ENCODE measurements at places on chromosomes 2 and 18.

DNA sequence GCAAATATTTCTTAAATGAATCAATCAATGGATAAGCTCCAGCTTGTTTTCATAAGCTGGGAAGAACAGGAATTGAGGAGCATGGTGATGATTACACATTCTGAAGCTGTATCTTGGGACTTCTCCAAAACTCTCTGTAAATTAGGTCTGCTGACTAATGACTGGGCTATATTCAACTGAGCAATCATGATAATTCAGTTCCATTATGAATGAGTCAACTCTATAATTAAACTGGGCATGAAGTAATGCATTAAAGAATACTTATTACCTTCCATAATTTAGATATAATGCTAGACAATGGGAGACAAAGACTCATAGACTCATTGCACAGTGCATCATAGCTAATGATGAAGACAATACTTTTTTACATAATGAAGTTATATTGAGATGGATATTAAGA, 207.4 kb downstream of the CBLN2 start:
- DNase-seq: no peak

DNA sequence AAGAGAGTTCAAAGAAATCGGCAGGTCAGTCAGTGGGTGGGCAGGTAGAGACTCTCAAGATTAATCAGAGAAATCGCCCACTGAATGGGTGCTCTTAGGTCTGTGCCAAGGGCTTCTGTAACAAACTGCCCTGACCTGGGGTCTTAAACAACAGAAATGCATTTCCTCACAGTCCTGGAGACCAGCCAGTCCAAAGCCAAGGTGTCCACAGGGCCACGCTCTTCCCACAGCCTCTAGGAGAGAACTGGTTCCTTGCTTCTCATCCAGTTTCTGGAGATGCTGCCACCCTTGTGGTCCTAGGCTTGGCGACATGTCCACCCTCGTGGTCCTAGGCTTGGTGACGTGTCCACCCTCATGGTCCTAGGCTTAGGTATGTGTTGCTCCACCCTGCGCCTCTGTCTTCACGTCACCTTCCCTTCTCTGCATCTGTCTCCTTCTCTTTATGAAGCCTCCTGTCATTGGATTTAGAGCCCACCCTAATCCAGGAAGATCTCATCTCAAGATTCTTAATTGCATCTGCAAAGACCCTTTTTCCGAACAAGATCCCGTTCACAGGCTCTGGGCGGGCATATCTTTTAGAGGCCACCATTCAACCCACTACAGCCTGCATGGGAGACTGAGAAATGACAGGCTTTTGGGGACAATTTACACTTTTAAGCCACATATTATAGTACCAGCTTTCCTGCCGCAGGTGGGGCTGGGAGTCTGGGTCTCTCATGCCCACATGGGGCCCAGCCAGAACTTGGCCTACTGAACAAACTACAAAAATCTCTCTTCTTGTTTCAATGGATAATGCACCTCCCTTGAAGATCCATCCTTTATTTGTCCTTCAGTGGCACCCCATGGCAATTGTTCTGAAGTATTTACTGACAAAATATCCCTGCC, 161.3 kb downstream of the ASB1 start:
- no peak for DNase-seq

DNA sequence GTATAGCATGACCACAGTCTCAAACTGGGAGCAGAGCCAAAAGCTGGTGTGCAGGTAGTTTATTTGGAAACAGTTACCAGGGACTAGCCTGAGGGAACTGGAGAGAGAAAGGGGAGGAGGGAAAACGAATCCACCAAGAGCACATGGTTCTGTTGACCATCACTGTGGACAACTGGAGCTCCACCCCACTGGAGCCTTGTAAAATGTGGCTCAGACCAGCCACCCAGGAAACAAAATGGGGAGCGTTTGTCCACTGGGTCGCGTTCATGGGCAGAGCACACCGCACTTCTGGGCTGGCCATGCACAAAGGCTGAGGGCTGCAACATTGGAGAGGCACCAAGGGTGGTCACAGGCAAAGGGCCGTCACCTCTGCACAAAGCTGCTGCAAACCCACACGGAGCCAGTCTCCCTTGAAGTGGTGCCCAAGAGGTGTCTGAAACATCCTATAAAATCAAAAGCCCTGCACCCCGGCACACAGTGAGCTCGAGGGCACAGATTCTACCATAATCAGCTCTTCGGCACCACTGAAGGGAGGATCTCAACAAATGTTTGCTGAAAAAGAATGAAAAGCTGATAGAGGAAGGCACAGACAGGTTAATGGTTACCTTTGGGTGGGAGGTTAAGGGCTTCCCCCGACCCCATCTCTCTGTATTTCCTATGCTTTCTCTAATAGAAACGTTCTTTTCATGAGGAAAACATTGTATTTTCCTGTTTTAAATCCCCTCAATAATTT, 192.9 kb downstream of the INHBB start:
- DNase-seq: no peak

DNA sequence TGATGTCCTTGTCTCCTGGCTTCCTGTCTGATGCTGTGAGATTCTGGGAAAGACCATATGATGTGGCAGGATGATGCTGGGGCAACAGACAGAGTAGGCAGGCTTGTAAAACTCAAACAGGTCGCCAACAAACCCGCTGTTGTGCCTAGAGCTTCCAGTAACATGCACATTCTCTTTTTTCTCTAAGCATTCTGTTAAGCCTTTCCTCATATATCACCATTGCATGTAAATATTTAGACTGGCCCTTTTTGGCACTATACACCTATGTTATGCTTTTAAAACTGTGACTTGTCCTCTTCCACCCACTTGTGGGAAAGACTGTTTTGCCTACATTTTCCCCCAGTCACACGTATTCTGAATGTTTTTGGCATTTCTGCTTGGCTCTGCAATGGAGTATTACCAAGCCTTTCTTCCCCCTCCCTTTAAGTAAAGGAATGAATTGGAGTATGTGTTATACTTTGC, 250.4 kb upstream of the TANK start:
- no peak for DNase-seq

DNA sequence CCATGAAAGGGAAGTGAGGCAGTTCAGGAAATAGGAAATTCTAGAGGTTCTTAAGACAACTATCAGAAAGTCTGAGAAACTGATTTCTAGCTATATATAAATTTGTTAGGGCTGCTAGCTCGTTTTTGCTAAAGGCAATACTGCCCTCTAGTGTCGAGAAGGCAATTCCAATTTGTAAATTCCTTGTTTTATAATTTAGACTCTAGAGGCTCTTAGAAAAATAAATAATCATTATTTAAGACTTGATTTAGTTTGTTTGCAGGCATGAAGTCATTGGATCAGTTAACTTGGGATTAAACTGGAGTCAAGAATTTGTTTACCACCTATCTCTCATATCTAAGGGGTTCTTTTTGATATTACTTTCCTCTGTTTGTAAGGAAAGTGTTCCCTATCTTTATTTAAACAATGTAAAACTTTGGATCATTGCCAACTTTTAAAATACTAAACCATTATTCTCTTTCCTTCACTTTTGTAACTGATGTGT, 66.2 kb downstream of the ACVR2A start:
- no peak for DNase-seq

- no peak for DNase-seq
These were observed 359.2 kb upstream of the RND3 start for GRCh38 chr2:150846691-150847090.

All from stimulated activated CD4-positive, alpha-beta T cell treated with anti-CD3 and anti-CD28 coated beads, Interleukin-1b, Interleukin-23, amount 100 ng/mL, for 4 hours (primary cell).